ENCODE measurements at places on chromosomes 4 and X.
A peak's percentile ranks its signal among the peaks of the same experiment; 100 is the strongest.

GRCh38 chr4:82744284-82744968 lies 54.2 kb downstream of the SCD5 start:
- no peak for DNase-seq

- DNase-seq, result peak; percentile 40
These were observed 67.0 kb downstream of the SLC7A11 start for GRCh38 chr4:138174981-138175794.

- DNase-seq, result no peak
These were observed 309.8 kb downstream of the LDB2 start for GRCh38 chr4:16588651-16589050.

DNA sequence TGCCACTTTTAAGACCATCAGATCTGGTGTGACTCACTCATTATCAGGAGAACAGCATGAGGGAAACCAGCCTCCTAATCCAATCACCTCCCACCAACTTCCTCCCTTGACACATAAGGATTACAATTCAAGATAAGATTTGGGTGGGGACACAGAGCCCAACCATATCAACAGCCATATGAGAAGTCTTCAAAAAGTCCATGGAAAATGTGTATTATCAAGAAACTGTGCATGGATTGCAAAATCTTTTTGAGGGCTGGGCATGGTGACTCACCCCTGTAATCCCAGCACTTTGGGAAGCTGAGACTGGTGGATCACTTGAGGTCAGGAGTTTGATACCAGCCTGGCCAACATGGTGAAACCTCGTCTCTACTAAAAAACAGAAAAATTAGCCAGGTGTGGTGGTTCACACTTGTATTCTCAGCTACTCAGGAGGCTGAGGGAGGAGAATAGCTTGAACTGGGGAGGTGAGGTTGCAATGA lies 17.8 kb upstream of the RPL39 start:
- no peak for DNase-seq

- DNase-seq, result no peak
These were observed 74.3 kb upstream of the PPP2R3B start for GRCh38 chrX:460823-461640.

DNA sequence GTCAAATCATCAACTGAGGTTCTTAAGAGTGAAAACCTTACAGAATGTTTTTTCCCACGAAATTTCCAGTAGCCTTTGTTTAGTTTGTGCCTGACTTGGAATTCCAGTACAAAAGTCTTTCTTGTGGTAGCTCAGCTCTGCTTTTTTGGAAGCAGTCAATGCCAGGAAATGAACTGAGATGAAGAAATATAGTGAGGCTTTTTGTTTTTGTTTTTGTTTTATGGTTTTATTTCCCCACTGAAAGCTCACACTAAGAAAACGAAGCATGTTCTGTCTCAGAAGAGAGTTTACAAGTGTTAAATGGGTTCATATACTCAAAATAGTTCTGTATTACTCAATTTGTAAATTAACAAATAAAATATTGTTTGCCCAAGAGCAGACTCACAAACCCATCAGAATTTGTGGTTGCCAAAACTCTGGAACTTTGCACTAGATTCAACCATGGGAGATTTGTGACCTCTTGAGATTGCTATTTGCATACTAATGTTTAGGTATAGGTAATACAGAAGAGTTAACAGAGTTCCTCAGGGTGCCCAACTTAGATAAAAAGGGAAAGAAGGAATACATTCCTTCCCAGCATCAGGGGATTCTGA lies 1060.8 kb downstream of the FAT4 start:
- DNase-seq, result no peak

DNA sequence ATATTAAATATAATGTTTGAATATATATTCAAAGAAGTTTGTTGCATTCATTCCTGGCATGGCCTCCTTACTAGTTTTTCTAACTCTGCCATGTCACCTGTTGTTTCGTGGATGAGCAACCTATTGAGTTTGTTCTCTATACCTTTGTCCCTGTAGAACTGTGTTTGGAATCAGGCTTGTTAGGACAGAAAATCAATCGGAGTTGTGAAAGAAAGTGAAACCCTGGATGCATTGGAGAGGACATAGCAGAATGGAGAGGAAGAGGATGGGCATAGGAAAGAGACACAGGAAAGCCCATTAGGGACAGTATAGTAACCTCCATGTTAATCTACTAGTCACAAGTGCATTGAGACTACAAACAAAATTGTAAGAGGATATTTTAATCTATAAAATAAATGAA lies 31.2 kb downstream of the ANK2 start:
- DNase-seq, result no peak

GRCh38 chr4:104494185-104494584 lies 509 bp downstream of the CXXC4 start:
- no peak for DNase-seq

DNA sequence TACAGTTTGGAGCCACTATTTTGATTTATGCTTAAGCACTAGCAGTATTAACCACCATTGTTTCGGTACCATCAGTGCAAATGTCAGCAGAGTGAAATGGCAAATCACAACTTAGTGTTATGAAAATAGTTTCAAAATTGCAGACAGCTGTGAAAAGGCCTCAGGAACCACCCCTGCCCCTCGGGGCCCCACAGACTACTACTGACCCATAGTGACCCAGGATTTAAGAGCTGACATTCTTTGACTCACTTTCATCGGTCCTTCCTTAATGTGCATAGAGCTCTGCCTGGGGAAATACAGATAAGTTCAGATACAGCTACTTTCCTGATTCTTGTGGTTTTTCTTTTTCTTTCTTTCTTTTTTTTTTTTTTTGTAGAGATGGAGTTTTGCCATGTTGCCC lies 3.3 kb upstream of the BBS7 start:
- DNase-seq, result no peak

DNA sequence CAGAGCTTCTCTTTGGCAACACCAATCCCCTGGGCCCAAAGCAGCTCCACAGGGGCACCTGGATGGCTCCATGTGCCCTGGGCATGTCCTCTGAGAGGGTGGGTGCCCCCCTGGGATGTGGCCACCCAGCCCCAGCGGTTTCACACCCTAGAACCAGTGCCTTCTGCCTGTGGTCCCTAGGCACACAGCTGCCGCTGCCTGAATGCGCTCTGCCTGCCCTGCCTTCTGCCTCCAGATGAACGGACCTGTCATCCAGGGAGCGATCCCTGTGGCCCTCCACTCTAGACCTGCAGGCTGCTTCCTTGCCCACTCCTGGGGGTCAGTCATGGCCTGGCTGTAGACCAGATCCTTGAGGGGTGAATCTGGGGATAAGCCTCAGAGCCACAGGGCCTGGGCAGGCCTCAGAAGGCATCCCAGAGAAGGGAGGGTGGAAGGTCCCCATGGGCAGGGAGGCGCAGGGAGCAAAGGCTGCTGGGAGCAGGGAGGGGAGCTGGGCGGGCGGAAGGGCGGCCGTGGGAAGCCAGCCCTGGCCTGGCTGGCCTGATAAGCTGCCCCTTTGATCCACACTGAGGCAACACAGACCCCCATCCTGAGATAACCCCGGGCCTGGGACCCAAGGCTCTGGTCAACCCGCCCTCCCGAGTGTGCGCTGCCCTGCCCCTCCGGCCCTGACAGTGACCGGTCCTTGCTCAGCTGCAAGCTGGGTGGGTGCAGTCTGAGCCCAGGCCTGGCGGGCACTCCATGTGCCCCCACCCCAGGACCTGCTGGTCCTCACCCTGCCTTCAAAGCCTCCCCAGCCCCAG lies 8.1 kb upstream of the FGFR3 start:
- peak; percentile 69 for DNase-seq

- DNase-seq, result no peak
These were observed 198.1 kb upstream of the UGT8 start for GRCh38 chr4:114400531-114400930.

GRCh38 chr4:47349326-47349725 lies 114.2 kb downstream of the COMMD8 start:
- no peak for DNase-seq

- DNase-seq, result peak; percentile 30
These were observed 13.6 kb upstream of the NAT8L start for GRCh38 chr4:2045518-2045951.

All from Right ventricle myocardium superior (tissue), 1 donor.